GM12878 (cell line): ENCODE measurements at places on chromosomes 13 and 19.

DNA sequence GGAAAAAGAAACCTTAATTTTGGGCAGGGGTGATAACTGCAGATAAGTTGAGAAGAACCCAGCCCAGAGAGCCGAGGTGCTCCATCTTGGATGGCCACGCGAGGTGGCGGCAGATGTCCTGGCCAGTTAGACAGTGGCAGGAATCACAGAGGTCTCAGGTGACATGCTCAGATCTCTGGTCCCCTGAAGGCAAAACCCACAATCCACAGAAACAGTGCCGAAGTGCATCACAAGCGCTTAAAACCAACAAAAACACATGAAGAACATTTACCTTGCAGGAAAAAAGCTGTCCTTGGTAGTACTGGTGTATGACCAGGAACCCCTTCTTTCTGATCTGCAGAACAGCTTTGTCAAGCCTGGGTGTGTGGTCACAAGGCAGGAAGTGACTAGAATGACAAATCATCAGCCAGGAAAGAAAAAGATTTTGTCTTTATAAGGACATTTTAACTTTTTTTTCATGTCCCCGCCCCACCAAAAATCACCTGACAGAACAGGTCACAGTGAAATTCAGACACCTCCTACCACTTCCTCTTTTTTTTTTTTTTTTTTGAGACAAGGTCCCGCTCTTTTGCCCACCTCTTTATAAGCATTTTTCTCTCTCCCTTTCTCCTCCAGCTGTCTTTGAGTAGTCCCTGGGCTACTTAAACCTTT lies at the start of gene LCP1:
LCP1 (minus strand) TSS at position 338 of the 651 bp plus-strand sequence. CDS start 22,515 bp downstream, outside the sequence.
- DNase-seq: peak; percentile 97

- DNase-seq: no peak
Measured at GRCh38 chr13:101013245-101013644, 338.6 kb upstream of the TMTC4 start.

DNA sequence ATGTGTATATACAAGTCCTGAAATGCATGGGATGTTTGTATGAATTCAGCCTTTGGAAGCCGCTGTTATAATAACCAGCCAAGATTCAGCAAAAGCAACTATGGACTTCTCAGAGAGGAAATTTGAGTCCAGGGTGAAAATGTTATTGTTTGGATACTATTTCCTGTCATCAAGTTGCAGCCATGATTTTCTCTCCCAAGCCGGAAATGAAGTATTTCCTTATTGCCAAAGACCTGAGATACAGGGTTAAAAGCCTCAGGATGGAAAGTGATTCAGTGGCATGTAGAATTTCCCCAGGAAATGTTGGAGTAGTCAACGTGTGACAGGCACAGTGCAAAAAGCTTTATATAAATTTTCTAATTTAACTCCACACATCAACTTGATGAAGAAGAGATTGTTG lies 133.9 kb downstream of the IRS2 start:
- DNase-seq: no peak

- no peak for DNase-seq
Measured at GRCh38 chr13:94061301-94061700, 418.2 kb downstream of the DCT start.

DNA sequence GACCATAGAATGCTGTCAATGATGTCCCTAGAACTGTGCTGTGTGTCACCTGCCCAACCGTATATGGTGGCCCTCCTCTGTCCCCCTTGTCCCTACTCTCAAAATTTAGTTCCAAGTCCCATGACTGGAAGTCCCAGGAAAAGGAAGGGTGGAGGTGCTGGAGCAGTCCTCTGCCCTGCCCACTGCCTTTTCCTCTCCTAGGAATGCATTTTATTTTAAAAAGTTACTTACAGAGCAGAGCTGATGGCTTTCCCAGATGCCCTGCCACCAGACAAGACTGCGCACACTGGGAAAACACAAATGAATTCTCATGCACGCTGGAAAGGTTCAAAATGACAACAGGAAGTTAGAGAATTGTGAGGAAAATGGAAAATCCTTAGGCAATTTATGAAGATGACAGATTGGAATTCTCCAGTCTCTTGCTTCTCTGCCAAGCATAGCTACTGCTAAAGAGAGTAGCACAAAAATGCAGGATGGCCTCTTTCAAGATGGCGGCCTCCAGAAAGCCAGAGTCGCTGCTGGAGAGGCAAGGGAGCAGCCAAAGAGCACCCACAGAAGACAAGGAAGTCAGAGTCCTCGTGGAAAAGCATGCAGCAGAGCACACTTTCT lies 117.1 kb upstream of the TSC22D1 start:
- DNase-seq: no peak

DNA sequence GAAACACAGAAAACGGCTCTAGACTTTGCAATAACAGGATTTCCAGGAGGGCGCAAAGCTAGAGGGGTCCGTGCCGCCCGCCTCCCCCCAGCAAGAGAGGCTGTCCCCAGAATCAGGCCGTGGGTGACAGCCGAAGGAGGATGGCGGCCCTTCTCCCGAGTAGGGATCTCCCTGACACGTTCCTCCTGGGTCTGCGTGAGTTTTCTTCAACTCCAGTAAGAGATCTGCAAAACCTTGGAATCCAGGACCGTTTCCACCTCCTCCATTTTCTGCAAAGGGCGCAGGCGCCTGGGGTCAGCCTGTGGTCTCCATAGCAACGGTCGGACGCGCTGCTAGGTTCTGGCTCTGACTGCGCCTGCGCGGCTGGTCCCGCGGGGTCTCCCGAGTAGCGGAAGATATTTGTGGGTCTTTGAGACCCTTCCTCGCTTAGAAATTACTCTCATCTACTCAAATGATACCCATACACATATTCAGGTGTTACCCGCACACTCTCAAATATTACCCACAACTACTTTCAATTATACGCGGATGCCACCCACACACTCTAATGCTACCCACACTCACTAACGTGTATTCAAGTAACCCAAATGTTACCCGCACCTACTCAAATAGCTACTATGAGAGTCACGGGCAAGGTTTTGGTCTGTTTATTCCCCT lies 2.1 kb downstream of the PNMA8C start:
- DNase-seq: no peak

GRCh38 chr19:19654441-19654840 lies 9.0 kb downstream of the ATP13A1 start:
- DNase-seq: no peak

- no peak for DNase-seq
Measured at GRCh38 chr13:21043898-21044297, 17.5 kb downstream of the LATS2 start.

DNA sequence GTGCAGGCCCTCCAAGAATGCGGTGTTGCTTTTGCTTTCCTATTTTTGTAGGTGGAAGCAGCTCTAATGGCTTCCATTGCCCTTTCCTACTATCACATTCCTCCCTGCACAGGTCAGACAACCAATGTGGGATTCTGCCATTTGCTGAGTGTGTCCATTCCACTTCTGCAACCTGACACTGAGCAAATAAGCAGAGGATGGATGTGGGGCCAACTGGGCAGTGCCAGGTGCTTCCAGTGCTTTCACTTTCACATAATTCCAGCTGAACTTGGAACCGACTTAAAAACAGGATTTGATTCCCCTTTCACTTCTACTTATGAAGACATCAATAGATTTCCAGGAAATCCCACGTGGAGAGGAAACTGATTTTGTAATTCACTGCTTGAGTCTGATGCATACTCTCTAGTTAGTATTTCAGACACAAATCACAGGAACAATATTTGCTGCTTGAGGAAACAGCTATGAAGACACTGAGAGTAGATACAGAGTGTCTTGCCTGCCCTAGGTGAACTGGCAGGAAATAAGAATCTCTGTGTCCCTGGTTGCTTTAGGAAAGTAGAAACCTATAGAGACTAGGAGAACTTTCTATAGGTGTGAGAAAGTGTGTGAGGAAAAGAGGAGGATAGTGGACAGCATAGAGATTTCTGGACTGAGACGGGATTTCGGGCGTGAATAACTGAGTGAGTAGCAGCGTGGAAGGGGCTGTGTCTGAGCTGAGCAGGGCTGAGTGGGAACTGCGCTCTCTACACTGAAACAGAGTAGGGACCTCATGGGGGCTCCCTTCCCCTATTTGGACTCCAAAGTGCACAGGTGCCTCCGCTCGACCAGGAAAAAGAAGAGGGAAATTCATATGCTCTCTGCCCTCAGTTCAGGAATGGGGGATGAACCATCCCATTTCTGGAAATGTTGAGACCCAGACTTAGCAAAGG lies 22.5 kb downstream of the LGALS16 start:
- no peak for DNase-seq

DNA sequence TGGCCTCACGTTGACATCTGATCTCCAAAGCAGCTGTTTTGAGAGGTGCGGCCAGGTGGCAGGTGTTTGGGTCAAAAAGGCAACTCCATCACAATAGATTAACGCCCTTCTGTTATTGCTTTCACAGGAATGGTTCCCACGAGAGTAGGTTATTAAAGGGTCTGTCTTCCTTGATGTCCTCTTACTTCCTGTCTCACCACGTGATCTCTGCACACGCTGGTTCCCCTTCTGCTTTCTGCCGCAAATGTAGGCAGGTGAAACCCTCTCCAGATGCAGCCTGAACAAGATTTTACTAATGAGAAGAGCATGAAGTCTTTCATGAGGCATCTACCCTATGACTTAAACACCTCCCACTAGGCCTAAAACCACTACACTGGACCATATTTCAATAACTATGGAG lies 22.8 kb upstream of the ZNF564 start:
- DNase-seq: peak; percentile 71

DNA sequence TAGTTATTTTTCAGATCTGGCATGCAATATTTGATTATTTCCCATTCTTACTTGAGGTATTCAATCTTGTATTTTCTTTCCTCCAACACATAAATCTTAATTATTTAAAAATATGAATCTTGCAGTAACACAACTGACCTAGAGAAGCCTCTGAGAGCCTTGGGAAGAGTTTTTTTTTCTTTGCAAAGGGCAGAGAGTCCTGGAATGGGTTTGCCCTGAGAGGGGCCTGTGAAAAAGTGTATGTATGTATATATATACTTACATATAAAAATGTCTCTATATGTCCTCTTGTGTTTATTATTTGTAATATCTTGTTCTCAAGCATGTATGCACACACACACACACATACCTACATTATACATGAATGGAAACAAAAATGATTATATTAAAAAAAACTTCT lies 801.2 kb upstream of the SLITRK1 start:
- no peak for DNase-seq
